ENCODE measurements at places on chromosomes 1 and 21. TPM values are rescaled to one million over a fixed set of nuclear protein-coding genes. Genes with fewer than 3 reads are reported as not detected.

The FAM163A gene
- total RNA-seq, result not detected

The BEND5 gene
- 2.2 TPM for total RNA-seq

The PADI2 gene
- total RNA-seq, result 20.9 TPM

The CDC20 gene
- total RNA-seq, result 14.5 TPM

DNA sequence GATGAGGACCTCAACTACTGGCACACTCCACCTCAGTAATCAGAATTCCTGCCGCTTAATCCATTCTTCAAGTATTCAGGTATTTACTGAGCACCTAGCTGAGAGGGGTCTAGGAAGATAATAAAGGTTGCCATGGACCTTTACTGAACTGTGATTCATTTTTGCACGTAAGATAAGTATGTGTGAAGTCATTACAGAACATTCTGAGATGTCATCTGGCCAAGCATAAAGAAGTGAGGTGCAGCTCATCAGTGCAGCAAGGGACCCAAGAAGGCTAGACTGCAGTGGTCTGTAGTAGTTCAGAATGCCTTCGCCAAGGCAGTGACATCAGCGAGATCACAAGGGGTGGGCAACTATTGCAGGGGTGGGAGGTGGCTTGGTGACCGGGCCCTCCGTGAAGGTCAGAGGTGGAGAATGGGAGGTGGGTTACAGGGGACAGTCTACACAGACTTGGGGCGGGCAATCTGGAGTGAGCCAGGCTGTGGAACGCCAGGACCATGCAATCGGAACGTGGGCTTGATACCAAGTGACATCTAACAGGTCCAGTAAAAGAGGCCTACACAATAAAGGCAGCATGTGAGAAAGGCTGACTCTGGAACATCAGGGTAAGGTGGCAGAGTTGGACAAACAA, 107.4 kb downstream of the SLC45A1 start:
- DNase-seq, result no peak
- H3K4me3 ChIP-seq, result no peak overlapping the region
- no peaks in the 10 kb centered on the region for H3K36me3 ChIP-seq
- peaks cover 9% of the 10 kb centered on the region for H3K4me1 ChIP-seq
- H3K27ac ChIP-seq, result peak overlapping the region; percentile 19
- H3K27me3 ChIP-seq, result no peaks in the 10 kb centered on the region

- H3K27me3 ChIP-seq, result no peaks in the 10 kb centered on the region
- DNase-seq, result no peak
- H3K36me3 ChIP-seq, result peaks cover 20% of the 10 kb centered on the region
- no peak overlapping the region for H3K4me3 ChIP-seq
- H3K27ac ChIP-seq, result no peak overlapping the region
Measured at GRCh38 chr1:65056234-65056633, 89.9 kb upstream of the JAK1 start.

- DNase-seq, result no peak
- H3K4me1 ChIP-seq, result no peaks in the 10 kb centered on the region
- H3K27me3 ChIP-seq, result no peaks in the 10 kb centered on the region
- H3K4me3 ChIP-seq, result no peak overlapping the region
Measured at GRCh38 chr1:2480986-2481364, 4.9 kb downstream of the PLCH2 start.

DNA sequence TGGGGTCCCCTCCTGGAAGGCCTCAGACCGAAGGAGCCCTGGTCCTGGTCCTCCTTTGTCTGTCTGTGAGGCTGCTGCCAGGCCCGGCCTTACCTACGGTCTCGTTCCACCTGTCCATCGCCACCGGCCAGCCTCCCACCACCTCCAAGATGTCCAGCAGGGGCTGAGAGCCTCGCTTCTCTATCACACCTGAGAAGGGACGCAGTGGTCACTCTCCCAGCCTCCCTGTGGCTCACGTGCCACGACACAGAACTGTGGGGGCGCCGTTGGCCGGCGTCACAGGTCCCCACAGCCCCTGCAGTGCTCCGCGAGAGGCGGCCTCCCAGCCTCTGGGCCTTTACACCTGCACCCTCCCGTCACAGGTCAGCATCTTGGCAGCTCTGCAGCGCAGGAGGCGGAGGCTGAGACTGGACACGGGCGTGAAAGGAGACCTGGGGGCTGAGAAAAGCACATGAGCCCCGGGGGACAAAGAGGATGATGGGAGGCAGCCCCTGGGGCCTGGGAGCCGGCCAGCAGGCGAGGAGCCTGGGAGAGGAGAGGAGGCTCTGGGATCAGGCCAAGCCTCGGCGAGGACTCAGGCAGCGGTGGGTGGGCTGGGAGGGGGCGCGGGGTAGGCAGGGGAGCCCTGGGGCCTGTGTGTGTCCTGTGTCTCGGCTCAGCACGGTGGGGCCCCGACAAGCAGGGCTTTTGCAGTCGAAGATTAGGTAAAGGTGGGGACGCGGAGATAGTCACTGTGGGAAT, 20.5 kb downstream of the PRXL2B start:
- peaks cover 7% of the 10 kb centered on the region for H3K4me1 ChIP-seq
- H3K27me3 ChIP-seq, result peaks cover 9% of the 10 kb centered on the region
- no peak overlapping the region for H3K4me3 ChIP-seq
- no peak overlapping the region for H3K27ac ChIP-seq

DNA sequence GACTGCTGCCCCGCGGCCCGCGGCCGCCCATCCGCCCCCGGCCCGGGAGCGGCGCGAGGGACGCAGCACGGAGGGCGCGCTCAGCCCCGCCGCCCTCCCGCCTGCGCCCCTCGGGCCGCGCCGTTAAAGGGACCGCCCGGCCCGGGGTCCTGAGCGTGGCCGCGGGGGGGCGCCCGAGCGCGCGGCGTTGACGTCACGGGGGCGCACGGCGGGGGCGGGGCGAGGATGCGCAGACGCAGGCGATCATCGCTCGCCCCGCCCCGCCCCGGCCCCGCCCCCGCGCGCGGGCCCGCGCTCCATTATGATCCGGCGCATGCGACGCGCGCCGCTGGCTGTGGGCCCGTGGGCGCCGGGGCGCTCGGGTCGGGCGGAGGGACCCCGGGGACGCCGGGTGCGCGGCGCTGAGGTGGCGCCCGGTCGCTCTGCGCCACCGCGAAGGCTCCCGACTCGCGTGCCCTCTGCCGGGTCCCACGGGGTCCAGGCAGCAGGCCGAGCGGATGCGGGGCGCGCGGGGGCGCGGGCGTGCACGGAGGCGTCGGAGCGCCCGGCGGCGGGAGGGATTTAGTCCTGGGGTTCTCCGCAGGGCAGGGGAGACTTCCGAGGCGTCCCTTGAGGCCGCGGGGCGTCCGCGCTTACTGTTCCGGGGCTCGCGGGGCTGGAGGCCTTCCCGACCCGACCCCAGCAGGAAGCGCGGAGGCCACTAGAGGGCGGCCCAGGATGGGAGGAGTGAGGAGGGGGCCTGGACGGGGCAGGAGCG, at the start of gene DVL1:
Gene DVL1, minus strand, starts transcription at position 163 of the 757 bp plus-strand sequence. CDS start 353 bp downstream, outside the sequence.
- no peaks in the 10 kb centered on the region for H3K27me3 ChIP-seq
- peak within 1 kb of the TSS; percentile 32 for H3K27ac ChIP-seq
- H3K36me3 ChIP-seq, result no peaks in the 10 kb centered on the region

DNA sequence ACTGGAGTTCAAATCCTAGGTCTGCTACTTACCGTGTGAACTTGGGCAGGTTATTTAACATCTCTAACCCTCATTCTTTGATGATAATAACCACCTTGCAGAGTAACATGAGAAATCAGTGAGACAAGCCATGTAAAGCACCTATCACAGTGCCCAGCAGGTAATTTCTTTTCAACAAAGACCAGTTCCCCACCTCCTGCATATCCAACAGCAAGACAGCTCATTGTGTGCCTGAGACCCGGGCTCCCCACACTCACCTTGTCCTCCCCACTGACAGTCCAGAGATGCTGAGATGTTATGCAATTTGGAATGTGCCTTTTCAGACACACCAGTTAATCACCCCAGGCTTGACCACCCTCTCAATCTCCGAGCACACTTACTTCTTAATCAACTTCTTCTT, 367.6 kb upstream of the DAB1 start:
- no peak for DNase-seq
- no peaks in the 10 kb centered on the region for H3K36me3 ChIP-seq
- H3K27ac ChIP-seq, result no peak overlapping the region

- H3K36me3 ChIP-seq, result peaks cover 58% of the 10 kb centered on the region
- no peak overlapping the region for H3K27ac ChIP-seq
- H3K4me1 ChIP-seq, result peaks cover 22% of the 10 kb centered on the region
- H3K27me3 ChIP-seq, result no peaks in the 10 kb centered on the region
- no peak overlapping the region for H3K4me3 ChIP-seq
Measured at GRCh38 chr1:171588230-171588629, 33.8 kb upstream of the MYOCOS start.

DNA sequence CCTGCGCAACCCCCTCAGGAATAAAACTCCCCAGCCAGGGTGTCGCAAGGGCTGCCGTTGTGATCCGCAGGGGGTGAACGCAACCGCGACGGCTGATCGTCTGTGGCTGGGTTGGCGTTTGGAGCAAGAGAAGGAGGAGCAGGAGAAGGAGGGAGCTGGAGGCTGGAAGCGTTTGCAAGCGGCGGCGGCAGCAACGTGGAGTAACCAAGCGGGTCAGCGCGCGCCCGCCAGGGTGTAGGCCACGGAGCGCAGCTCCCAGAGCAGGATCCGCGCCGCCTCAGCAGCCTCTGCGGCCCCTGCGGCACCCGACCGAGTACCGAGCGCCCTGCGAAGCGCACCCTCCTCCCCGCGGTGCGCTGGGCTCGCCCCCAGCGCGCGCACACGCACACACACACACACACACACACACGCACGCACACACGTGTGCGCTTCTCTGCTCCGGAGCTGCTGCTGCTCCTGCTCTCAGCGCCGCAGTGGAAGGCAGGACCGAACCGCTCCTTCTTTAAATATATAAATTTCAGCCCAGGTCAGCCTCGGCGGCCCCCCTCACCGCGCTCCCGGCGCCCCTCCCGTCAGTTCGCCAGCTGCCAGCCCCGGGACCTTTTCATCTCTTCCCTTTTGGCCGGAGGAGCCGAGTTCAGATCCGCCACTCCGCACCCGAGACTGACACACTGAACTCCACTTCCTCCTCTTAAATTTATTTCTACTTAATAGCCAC, 696 bp downstream of the TGFB2 start:
- no peak overlapping the region for H3K27ac ChIP-seq
- DNase-seq, result no peak

DNA sequence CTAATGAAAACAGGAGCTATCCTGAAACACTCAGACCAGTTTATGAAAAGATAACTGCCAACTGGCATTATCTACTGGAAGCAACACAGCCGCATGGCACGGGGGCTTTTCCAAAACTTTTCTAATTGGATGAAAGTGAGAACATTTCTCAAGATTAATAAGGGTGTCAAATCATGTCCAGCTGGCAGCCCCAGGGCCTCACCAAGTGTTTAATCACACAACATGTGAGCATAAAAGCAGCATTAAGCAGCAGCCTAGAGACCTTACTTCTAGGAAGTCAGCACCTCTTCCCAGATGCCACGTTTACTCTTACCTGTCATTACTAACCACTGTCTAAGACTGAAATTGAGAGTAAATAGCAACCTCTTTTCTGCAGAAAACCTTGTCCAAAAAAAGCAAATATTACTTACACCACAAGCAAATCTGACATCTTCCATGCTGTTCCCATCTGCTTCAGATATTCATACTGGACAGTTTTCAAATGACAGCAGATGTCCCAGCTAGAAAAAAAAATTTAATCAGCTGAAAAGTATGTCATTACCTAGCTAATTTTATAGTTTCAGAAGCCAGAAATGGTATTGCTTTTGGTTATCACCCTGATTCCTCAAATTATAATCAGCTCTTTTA, 341.5 kb upstream of the ZP4 start:
- no peak overlapping the region for H3K27ac ChIP-seq
- DNase-seq, result no peak
- peaks cover 8% of the 10 kb centered on the region for H3K27me3 ChIP-seq
- H3K4me1 ChIP-seq, result no peaks in the 10 kb centered on the region

DNA sequence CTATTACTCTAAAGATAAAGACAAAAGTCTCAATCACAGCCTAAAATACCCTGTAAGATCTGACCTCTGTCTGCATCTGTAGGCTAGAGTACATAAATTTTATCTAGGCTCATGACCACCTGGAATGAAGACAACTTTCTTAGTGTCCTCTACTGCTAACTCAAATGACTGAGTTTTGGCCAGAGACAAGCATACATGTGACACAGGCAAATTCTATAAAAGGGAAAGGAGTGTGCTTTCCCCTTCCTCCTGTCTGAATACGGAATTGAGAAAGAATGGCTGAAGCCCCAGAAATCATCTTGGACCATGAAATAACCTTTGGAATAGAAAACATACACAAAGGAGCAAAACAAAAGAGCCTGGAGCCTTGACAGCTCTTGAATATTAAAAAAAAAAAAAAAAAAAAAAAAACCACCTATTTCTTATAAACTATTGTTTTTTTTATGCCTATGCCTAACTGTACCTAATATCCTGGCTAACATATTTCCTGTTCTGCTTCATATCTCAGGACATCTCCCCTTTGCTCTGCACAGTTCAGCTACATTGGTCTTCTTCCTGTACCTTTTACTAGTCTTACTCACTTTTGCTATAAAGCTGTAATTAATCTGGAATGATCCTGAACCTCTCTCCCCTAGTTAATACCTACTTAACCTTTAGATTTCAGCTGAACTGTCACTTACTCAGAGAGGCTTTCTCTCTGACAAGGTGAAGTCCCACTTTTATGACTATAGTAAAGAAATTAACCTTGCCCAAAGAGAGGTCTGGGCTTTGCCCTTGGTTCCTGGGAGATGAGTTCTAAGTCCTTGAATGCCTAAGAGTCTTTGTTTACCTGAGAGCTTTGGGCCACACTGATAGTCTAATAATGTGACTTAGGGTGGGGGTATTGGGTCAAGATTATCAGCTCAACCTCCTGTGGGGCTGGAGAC, 16.1 kb downstream of the UCHL5 start:
- H3K36me3 ChIP-seq, result peaks cover 3% of the 10 kb centered on the region
- DNase-seq, result no peak
- no peak overlapping the region for H3K27ac ChIP-seq
- no peaks in the 10 kb centered on the region for H3K4me1 ChIP-seq
- H3K4me3 ChIP-seq, result no peak overlapping the region
- H3K27me3 ChIP-seq, result no peaks in the 10 kb centered on the region

DNA sequence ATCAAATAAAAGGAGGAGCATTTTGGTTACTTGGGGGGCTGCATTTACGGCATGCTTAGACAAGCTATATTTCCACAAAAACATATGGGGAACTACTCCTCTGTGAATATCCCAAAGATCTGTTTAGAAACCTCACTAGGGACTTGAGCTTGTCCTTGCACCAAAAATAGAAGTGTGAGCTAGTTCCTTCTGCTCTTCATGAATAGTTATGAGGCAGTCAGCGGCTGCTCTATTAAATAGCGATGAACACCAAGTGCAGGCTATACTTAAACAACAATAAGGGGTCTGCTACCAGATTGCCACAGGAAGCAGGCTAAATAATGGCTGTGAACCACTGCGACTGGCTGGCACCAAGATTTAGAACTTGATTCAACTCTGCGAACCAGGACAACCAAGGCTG, 190.1 kb downstream of the PCP4 start:
- H3K27me3 ChIP-seq, result peaks cover 1% of the 10 kb centered on the region
- no peak for DNase-seq
- H3K4me1 ChIP-seq, result no peaks in the 10 kb centered on the region
- H3K4me3 ChIP-seq, result no peak overlapping the region
- no peaks in the 10 kb centered on the region for H3K36me3 ChIP-seq
- no peak overlapping the region for H3K27ac ChIP-seq

GRCh38 chr1:21823980-21824702, 12.1 kb downstream of the LDLRAD2 start:
- no peak overlapping the region for H3K4me3 ChIP-seq
- no peak overlapping the region for H3K27ac ChIP-seq
- DNase-seq, result no peak
- H3K4me1 ChIP-seq, result no peaks in the 10 kb centered on the region
